ENCODE measurements at places on chromosomes 3 and 15.

GRCh38 chr3:126766653-126767052, 62.6 kb downstream of the CHCHD6 start:
- DNase-seq: no peak

GRCh38 chr3:178318941-178319816, 217.1 kb upstream of the KCNMB2 start:
- DNase-seq: no peak

DNA sequence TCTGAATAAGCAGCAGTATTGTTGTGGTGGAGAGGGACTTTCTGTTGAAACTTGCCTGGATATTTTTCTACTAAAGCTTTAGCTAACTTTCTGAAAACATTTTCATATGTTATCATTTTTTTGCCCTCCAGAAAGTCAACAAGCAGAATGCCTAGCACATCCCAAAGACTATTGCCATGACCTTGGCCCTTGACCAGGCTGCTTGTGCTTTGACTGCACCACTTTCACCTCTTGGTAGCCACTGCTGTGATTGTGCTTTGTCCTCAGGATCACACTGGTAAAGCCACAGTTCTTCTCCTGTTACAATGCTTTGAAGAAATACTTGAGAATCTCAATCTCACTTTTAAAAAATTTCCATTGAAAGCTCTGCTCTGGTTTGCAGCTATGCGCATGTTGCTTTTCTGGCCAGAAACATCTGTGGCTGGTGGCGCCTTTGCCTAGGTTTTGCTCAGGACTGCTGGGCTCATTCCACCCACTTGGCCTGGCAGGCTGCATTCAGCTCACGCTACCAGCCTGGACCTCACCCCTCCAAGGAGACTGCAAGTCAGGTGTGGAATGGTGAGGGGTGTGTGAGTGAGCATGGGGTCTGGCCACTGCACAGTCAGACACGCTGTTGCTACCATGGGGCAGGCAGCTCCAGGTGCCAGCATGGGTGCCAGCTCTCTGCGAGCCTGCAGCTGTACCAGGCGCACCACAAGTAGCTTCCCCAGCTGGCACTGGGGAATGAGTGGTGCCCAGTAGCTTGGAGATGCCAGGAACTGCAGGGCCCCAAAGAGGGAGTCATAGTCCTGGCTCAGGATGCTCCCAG, 89.8 kb upstream of the TNFSF10 start:
- DNase-seq: no peak

- DNase-seq: no peak
Observed at GRCh38 chr3:114496874-114497273, 203.0 kb downstream of the TIGIT start.

- no peak for DNase-seq
Observed at GRCh38 chr15:80596521-80596976, 98.6 kb upstream of the ABHD17C start.

- no peak for DNase-seq
Observed at GRCh38 chr3:24474862-24475261, 19.8 kb downstream of the THRB start.

DNA sequence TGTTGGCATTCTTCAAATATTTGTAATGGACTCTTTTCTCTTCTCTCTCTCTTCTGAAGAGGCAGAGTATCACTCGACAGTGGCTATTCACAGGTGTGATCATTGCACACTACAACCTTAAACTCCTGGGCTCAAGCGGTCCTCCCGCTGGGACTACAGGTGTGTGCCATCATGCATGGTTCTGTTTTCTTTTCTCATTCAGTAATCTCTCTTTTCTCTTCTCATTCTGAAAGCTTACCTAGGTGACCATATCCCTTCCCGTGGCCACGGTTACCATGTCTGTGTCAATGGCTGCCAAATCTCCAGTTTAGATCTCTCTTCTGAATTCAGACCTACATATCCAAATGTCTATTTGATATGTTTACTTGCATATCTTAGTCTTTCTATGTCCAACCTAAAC, 96.3 kb downstream of the SOX2 start:
- DNase-seq: no peak

- DNase-seq: no peak
Observed at GRCh38 chr3:177211503-177212277, 14.4 kb upstream of the TBL1XR1 start.

DNA sequence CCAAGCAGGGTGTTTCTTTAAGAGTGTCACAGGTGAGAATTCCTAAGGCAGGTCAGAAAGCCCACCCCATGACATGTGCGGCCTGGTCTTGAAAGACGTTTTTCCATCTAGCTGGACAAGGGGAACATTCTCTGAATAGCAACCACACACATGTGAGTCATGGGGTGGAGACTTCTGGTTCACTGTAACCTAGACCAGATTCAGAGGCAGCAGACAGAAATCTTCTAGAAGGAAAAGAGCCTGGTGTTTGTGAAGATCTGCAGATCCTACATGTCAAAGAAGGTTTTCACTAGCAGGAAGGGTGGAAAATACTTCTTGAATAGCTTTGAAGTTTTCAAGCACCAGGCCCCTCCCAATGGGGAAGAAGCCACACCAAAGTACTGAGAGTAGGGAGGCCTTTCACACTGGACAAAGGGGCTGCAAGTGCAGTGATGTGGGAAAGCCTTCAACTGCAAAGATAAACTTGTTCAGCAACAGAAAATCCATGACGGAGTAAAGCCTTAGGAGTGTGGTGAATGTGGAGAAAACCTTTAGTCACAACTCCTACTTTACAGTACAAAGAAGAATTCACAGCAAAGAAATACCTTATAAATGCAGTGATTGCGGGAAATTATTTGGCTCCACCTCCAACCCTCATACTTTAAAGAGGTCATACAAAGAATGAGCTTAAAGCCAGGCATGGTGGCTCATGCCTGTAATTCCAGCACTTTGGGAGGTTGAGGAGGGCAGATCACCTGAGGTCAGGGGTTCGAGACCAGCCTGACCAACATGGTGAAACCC, 17.6 kb downstream of the ADAM10 start:
- no peak for DNase-seq

GRCh38 chr3:41808618-41809017, 153.3 kb downstream of the ULK4 start:
- no peak for DNase-seq
